ENCODE measurements at places on chromosomes 7 and 10.

DNA sequence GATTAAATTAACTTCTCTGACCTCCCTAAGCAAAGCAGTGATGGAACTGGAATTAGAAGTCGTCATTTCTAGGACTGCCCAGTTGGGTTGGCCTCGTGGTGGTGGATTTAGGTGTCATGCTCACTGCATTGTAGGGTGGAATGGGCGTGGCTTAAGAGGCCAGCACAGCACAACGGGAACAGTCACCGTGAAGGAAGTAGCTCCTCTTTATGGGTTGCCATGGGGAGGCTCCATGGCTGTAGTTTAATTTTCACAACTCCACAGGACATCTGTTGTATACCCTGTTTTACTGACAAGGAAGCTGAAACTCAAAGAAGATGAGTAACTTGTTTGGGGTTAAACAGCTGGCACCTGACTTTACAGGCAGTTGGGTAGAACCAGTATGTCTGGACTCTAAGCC lies 208.3 kb downstream of the CELF2 start:
- no peak overlapping the region for H3K27ac ChIP-seq
- no peaks in the 10 kb centered on the region for H3K4me1 ChIP-seq
- H3K36me3 ChIP-seq, result no peaks in the 10 kb centered on the region
- no peak for DNase-seq
- H3K27me3 ChIP-seq, result no peaks in the 10 kb centered on the region
- H3K4me3 ChIP-seq, result no peak overlapping the region

- no peaks in the 10 kb centered on the region for H3K27me3 ChIP-seq
- H3K4me1 ChIP-seq, result no peaks in the 10 kb centered on the region
- no peaks in the 10 kb centered on the region for H3K36me3 ChIP-seq
Measured at GRCh38 chr7:93414574-93414973, 159.9 kb downstream of the CALCR start.

DNA sequence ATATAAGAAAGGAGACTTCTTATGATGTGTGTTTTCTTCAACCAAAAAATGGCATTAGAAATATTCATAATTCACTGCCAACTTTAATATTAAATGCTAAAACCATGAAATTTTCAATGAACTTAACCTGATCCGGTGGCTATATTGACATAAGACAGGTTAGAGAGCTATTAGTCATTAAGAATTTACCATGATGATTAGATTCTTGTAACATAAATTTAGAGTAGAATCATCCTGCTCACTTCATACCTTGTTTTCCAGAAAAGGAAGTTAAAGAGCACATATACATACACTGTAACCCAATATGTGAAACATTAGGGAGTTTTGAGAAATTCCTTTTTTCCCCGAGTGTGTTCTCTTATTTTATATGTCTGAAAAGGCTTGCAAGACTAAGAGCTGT lies 430.3 kb upstream of the SEMA3A start:
- H3K4me1 ChIP-seq, result peaks cover 7% of the 10 kb centered on the region
- H3K27ac ChIP-seq, result no peak overlapping the region
- no peak for DNase-seq
- H3K27me3 ChIP-seq, result no peaks in the 10 kb centered on the region
- no peak overlapping the region for H3K4me3 ChIP-seq

DNA sequence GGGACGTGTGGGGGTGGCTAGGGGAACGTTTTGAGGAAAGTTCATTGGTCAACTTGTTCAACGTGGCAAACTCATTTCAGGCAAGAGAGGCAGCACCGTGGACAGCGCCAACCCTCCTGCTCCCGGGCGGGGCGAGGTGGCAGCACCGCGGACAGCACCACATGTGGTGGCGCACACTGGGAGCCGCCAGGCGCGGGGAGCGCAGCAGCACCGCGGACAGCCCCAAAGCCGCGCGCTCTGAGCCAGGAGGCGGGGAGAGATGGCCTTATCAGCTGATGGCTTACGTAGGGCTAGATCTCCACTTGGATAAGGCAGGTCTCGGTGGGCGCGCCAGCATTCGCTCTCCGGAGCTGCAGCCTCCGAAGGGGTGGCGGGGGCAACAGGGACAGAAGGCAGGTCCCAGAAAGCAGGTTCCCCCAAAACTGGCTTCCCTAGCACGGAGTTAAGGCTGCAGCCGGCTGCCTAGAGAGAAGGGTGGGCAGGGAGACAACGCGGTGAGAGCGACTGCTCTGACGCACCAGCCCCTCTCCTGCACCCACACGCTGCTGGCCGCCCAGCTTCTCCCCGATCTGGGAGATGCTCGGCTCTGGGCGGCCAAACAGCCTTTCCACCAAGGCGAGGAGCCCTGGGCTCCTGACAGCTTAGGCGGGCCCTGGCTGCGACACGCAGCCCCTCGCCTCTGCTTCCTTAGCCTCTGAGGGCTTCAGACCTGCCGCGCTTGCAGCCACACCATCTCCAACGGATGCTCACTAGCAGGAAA lies at the start of gene HTR5A:
Gene HTR5A, plus strand, starts transcription at position 333 of the 760 bp plus-strand sequence. CDS start 576 bp downstream, outside the sequence.
- no peak within 1 kb of the TSS for H3K4me3 ChIP-seq
- H3K4me1 ChIP-seq, result no peaks in the 10 kb centered on the region
- H3K27me3 ChIP-seq, result no peaks in the 10 kb centered on the region
- H3K27ac ChIP-seq, result no peak within 1 kb of the TSS
- peak; percentile 94 for DNase-seq
